ENCODE measurements at places on chromosomes 1 and 21.

- no peak for DNase-seq
Measured at GRCh38 chr1:66978201-66978600, 53.4 kb downstream of the MIER1 start.

DNA sequence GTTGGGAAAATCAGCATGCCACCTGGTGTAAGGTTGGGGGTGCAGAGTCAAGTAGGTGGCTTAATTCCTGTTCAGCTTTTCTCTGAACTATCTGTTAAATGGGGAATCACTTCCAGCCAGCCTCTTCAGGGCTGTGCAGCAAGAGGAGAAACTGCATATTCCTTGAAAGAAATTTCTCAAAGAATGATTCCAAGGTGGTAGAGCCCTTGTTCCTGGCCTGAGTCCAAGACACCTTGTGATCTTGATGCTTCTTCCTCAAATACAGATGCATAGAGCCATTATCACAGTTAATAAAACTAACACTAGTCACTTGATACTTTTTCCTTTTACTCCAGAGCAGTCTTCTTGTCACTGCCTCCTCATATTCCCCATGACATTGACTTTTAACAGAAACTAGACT lies 5.2 kb downstream of the TXLNA start:
- no peak for DNase-seq

- no peak for DNase-seq
Measured at GRCh38 chr1:77044133-77044849, 174.9 kb downstream of the PIGK start.

DNA sequence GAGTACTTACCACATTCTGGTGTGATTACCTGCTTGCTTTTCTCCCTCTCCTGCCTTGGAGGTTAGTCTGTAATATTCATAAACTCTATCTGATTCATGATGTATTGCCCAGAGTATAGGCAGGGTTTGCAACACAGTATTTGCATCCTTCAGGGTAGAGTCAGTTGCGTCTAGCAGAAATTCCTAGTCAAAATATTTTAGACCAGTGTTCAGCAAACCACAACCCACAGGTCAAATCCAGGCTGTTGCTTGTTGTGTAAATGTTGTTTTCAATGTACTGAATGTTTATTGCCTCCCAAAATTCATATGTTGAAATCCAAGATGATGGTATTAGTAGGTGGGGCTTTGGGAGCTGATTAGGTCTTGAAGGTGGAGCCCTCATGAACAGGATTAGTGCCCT lies 82.9 kb downstream of the NGF start:
- no peak for DNase-seq

GRCh38 chr1:219927956-219928790 lies at the start of gene SLC30A10:
Gene SLC30A10, minus strand, starts transcription at chr1:219928557. Its CDS starts 117 bp downstream, at chr1:219928440.
- no peak for DNase-seq

All from type B pancreatic cell (in vitro differentiated cells).